ENCODE measurements at places on chromosomes 12 and 14.

DNA sequence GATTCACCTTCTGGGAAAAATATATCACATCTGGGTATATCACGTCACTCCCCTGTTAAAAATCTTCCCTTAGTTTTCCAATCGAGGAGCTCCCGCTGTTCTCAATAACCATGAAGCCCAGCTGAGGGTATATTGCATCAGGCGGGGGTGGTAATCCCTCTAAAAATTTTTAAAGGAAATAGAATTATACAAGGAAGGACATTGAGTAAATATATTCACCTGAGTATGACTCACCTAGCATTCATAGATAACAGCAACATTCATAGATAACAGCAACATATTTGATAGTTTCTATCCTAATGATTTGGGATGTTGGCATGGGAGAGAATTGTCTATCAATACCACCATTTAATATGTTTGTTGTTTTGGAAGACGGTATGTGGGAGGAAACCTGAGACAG is 473.6 kb downstream of the RMST start:
- DNase-seq: no peak

DNA sequence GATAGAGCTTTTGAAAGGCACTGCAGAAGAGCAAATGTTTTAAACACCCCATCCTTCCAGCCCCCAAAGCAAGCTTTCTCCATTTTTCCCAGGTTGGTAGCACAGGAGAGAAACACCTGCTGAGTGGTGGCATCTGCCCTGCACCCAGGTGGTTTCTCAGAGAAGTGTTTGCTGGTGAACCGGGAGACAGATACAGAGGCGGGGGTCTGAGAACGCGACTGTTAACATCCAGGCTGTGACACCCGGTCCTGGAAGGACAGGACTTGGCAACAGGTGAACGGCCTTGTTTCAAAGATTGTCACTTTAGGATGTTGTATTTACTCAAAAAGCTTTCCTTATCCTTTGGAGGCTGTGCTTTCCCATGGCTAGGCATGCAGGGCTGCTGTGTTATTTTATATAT is 18.5 kb downstream of the MMAB start:
- DNase-seq: no peak

- no peak for DNase-seq
Measured at GRCh38 chr12:68428724-68429501, 96.8 kb upstream of the MDM1 start.

DNA sequence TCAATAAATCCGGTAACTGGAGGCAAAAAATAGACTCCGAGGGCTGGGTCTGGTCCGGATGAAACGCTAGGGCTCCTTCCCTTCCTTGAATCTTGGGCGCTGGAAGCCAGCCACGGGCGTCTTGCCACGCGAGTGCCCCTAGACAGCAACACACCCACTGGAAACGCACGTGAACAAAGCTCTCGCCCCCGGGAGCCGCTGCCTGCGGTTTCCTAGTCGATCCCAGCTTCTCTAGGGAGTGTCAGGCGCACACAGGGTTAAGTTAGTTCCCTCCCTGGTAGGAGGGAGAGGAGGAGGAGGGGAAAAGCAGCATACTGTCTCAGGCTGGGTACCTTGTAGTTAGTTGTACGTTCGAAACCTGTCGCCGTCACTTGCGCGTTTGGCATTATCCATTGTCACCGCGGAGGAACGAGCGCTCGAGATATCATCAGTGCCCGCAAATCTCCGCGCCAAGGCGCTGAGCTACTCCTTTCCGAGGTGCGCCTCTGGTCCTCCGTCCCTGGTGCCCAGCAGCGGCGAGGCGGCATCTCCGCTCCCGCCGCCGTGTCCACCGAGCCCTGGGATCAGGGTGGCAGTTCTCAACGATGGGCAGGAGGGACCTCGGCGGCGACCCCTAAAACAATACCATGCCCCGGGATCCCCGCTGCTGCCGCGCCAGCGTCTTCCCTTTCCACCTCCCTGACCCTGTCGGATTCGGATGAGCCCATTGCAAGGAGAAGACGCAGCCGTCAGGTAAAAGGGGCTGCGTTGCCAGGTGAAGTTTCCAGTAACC is at the start of gene FLRT2:
Gene FLRT2, plus strand, starts transcription at position 342 of the 772 bp plus-strand sequence. CDS start 91,371 bp downstream, outside the sequence.
- no peak for DNase-seq

DNA sequence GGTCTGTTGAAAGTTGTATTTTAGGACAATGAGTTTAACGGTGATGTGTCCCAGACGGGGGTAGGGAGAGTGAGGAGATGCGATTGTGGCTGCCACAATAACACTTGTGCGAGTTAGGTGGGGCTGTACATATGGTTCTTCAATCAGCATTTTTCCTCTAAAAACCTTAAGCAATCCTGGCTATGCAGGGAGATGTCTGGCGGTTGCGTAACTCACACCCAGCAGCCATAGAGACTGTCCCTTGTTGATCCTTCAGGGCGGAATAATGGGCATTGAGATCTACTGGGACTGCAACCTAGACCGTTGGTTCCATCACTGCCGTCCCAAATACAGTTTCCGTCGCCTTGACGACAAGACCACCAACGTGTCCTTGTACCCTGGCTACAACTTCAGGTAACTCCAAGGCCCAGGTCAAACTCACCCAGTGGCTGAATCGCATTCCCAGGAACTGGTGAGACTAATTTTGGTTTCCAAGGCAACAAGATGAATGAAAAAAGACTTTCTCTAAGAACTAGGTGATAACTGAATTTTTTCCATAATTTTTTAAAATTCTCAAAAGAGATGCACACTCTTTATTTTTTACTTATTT is 34.6 kb downstream of the P2RX7 start:
- no peak for DNase-seq

- DNase-seq: no peak
Measured at GRCh38 chr14:74437496-74438053, 11.6 kb upstream of the SYNDIG1L start.

DNA sequence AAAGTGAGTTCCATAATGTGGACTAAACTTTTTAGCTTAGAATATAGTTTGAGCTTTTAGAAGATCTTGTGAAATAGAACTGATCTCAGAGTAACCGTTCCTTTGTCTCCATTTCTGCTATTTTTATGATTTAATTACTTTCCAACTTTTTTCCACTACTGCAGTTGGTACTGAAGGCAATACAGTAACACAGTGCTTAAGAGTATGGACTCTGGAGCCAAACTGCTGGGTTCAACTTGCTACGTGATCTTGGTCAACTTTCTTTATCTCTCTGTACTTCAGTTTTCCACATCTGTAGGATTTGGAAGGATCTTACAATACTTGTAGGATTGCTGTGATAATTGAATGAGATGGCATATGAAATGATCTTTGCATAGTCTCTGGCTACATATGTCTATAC is 40.9 kb downstream of the ATXN7L3B start:
- DNase-seq: no peak
